Stimulated activated CD8-positive, alpha-beta memory T cell treated with anti-CD3 and anti-CD28 coated beads, Interleukin-7, amount 100 ng/mL, for 48 hours (primary cell): ENCODE measurements at places on chromosomes 11 and 22.

DNA sequence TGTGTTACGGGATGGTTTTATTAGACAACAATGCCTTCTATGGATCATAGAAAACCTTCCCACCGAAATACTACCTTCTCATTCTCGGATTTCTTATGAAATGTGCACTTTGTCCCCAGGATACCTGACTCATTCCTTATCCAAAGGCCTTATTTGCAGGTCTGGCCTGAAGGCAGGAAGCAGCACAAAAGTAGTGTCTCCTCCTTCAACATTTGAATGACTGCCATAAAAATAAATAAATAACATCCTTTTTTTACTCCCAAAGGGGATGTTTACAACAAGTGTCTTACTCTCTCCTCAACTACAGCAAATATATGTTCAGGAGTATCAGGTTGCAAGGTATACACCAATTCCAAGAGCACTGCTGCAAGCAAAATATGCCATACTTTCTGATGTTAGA, 41.6 kb upstream of the PAK1 start:
- no peak for DNase-seq

DNA sequence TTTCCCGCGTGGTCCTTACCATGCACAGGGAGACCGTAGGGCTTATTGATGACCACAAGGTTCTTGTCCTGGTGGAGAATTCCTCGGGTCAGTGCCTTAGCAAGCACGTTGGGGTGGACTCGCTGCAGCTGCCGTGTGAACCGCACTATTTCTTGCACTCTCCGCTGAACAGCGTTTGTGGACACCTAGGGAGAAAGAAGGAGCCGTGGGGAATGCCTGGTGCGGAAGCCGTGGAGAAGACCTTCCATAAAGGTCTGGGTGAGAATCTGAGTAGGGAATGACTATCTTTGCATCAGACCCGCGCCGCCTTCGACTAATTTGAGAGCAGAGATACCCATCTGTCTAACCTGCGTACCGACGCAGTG, 597 bp downstream of the RPUSD4 start:
- DNase-seq, result no peak

GRCh38 chr11:131690776-131691175, 320.4 kb downstream of the NTM start:
- no peak for DNase-seq

GRCh38 chr11:88531831-88532230, 194.3 kb upstream of the CTSC start:
- DNase-seq, result no peak

DNA sequence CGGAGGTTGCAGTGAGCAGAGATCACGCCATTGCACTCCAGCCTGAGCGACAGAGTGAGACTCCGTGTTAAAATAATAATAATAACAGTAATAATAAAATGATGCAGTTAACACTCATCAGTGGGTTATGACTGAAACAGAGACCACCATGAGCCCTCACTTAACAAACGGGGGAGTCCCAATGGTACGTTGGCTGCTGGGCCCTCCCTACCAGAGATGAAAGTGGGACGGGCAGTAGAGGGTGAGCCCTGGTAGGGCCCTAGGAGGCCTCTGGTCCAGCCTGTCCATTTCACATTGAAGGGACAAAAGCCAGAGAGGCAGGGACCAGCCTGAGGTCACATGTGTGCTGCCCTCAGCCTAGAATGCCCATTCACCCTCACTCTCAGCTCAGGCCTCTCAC, 13.7 kb upstream of the KIAA0930 start:
- DNase-seq, result no peak

GRCh38 chr11:131942878-131943277, 572.5 kb downstream of the NTM start:
- DNase-seq, result no peak

GRCh38 chr11:57815877-57816276, 54.3 kb downstream of the CTNND1 start:
- no peak for DNase-seq

GRCh38 chr11:12077535-12078280, 32.7 kb upstream of the MICAL2 start:
- DNase-seq, result no peak

GRCh38 chr22:37345863-37346504, 63.7 kb downstream of the CYTH4 start:
- no peak for DNase-seq

- no peak for DNase-seq
These were observed 4.1 kb upstream of the MAPK11 start for GRCh38 chr22:50274311-50274710.

GRCh38 chr11:115958089-115959000, 454.1 kb upstream of the CADM1 start:
- DNase-seq, result no peak

DNA sequence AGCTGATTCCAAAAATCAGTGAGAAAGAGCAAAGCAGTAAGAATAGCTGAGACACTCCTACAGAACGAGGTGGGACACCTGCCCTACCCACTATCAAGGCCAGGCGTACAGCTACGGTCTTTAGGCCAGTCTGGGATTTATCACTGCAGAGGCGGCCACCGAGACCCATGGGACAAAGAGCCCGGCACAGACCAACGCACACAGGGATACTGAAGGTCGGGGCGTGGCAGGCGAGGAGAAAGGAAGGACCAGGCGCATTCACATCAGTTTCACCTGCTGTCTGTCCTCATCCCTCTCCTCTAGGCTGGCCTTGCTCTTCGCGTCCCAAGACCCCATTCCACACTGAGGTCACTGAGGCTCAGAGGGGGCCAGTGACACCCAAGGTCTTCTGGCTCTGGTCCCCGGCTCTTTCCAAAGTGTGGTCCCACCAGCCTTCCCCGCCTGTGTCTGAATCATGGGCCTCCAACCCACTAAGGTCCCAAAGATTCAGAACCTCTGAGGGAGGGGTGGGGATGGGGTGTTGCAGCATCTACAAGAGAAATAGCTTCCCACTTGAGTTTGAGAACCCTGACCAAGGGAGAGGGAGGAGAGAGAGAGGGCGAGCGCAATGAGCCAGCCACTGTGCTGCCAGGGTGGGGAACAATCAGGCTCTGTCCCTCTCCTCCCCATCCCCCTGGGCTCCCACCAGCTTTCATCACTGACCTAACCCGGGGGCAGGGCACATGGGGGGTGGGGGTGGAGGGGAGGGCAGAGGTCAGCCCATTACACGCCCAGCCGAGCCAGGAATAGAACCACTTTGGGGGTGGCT, 7.2 kb upstream of the PICK1 start:
- DNase-seq, result no peak

GRCh38 chr11:57506522-57506921, 9.0 kb downstream of the SLC43A1 start:
- no peak for DNase-seq

DNA sequence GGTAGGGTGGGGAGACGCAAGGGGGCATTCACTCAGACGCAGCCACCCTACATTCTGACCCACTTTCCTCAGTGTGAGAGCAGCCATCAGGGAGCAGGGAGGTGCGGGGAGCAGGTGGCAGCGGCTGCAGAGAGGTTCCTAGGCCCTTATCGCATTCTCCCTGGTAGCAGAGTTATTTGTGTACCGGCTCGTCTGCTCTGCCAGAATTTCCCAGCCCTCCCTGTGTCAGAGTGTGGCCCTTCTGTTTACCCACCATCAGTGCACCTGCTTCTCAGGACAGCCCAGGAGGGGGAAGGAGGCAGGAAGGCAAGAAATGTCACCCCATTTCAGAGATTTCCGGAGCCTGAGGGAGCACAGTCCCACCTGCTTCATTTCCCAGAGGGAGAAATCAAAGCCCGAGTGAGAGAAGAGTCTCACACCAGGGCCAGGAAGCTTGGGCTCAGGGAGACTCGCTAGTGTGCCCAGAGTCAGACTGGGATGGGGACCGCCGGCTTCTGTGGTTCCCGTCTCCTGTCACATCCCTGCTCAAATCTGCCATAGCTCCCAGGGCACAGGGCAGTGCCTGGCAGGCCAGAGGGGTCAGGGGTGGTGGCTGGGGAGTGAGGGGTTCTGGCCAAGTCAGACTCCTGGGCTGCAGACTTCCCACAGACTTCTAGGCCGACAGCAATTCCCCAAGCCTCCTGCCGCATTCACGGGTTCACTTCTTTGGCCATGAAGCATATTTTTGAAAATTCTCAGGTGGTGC, 49.7 kb downstream of the ARRB1 start:
- no peak for DNase-seq

DNA sequence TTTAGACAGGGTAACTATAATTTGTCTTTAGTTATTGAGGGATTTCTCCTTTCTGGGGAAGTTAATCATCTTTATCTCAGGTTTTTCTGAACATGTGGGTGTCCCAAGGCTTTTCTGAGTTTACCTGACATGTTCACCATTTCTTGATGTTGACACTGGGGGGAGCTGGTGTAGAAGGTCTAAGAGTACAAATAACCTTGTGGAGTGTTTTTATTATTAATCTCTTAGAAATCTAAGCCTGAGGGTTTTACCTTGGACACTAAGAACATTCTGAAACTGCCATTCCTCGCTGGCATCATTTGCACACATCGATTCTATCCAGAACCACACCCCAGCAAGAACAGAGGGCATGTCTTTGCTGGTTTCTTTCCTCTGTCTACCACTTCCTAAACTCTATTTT, 15.6 kb upstream of the C11orf91 start:
- DNase-seq, result no peak

DNA sequence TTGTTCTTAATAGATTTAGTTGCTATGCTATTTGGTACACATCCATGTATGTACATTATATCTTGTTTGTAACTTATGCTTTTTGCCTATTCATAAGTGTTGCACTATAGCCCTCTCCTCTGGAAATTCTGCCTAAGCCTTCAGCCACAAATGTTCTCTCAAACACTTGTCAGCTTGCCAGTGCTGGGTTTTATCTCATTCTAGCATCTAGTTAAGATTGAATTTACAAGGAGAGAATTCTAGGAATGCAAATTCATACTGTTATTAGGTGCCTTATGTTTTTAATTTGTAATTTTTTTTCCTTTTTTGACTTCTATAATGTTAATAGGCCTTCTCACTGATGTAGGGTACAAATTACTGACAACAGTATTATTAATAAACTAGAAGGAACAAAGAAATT, 14.6 kb upstream of the CTSC start:
- DNase-seq, result no peak

DNA sequence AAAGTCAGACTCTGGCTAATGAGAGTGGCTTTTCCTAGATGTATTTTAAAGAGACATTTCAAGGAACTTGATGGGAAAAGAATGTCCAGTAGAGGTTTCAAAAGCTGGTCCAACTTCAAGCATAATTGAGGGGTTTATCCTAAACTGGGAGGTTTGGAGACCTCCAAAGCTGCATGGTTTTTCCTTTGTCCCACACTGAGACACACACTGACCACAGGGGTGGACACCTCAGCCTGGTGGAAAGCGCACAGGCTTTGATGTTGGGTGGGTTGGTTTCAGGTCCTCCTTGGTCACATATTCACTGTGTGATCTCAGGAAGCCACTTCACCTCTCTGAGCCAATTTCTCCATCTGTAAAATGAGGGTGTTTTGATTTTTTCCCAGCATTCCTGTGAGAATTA, 4.0 kb downstream of the SPON1 start:
- no peak for DNase-seq

DNA sequence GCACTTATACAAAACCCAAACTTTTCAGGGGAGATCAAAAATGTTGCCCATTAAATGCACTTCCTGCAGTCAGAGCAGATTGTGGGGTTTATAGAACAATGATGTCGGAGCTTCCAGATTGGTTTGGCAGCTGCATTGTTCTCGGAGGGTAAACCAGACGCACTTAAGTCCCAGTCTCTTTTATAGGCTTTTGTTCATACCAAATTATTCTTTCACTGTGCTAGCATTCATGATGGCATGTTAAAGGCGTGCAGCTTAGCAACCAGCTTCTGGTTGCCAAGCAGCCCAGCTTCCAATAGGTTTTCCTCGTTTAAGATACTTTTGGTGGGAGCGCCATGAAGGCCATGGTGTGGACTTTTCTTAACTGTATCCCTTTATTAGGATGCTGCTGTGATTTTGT, 40.9 kb downstream of the ZC3H12C start:
- no peak for DNase-seq

DNA sequence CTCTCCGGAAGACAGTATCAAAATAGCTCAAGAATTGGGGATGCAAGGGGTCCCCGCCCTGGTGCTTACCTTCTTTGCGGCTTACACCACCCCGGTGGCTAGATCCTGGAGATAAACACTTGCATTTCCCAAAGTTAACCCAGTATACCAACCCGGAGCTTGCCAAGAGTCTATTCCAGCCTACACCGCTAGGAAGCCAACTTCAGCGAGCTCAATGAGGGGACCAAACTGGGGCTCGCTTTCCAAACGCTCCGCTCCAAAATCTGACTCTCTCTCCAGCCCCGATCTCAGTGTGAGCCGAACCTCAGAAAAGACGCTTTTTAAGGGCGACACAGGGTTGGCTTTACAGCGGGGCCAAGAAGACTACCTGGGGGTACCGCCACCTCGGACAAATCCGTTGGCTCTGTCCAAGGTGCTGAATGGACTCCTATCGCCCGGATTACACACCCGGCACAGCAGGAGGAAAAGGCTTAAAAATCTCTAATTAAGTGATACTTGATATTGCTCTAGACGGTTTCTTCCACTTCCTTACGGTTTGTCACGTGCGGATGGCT, 20.1 kb upstream of the BDNF start:
- no peak for DNase-seq

DNA sequence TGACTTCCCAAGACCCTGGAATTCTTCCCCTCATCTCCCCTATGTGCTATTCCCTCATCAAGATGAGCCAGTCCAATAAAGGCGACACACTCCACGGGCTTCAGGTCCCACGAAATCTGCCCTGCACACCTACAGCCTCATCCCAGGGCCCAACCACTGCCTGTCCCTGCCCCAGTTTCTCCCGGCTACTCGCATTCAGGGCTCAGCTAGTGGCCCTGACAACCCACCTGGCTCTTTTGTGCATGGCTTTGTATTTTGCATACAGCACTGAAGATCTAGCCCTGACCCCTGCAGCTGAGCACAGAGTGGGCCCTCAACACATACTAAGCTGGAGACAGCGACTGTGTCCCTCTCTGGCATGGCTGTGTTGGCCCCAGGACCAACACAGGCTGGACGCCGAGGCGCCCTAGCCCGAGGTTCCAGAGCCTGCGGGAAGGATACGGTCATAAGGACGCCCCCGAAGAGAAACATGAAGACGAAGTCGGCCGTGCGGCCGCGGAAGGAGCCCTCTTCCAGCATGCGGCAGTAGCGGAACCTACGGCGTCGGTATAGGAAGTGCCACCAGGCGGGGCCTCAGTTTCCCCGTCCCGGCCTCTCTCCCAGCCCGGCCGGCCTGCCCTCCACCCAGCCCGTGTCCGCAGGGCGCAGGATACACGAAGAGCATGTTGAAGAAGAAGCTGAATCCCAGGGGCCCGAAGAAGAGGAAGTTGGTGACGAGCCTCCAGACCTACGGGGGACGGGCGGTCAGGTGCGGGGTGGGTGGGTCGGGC, 710 bp downstream of the DERL3 start:
- no peak for DNase-seq

DNA sequence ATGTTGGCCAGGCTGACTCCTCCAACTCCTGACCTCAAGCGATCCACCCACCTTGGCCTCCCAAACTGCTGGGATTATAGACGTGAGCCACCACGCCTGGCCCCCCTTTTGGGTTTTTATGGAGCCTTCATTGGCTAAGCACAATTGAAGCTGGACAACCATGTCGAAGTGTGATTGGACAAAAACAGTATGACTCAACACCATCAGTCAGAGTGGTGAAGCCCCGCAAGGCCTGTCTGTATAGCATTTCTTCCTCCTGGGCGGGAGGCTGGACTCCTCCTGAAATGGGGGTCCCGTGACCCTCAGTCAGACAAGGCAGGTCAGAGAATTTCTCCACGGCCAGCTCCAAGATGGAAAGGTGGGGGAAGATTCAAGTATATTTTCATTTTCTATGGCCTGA, 3.1 kb upstream of the PARVB start:
- DNase-seq, result no peak

GRCh38 chr11:14554959-14555358, 34.8 kb upstream of the PSMA1 start:
- no peak for DNase-seq
